Activated T-cell treated with anti-CD3 and anti-CD28 coated beads for 4 hours (primary cell): ENCODE measurements at places on chromosomes 7 and 10.

DNA sequence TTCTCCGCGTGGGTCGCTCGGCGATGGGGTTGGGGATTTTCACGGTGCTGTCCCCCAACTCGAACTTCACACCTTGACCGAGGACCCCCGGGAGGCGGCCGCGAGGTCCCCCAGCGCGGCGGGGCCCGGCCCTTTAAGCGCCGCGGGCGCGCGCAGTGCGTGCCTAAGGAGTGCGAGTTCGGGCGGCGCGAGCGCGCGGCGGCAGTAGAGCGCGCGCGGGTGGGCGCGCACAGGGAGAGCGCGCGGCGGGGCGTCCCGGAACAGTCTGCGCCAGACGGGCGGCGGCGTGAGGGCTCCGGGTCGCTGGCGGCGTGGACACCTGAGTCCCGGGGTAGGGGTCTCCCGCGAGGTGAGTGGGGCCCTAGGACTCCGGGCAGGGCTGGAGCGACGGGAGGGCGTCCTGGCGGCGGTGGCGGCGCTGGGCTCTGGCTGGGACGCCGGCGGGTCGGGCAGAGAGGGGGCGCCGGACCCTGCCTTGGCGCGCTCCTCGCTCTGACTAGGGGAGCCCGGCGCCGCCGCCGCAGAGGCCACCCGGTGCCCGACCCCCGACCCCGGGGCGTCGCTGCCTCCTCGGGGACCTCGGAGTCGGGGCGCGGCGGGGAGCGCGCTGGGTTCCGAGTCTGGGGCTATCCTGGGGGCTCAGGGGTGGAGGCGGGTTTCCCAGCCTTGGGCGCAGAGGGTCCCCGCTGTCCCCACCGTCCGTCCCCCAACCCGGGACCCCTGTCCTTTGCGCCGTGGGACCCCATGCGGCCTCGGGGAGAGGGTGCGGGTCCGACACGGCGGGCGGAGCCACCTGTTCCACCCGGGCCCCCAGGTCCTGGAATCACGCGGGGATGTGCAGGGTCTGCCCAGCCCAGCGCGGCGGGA, at the start of gene PROSER2:
TSS of gene PROSER2 (plus strand) at position 235 of the 867 bp plus-strand sequence. CDS start 28,722 bp downstream, outside the sequence.
- DNase-seq: peak; percentile 20

DNA sequence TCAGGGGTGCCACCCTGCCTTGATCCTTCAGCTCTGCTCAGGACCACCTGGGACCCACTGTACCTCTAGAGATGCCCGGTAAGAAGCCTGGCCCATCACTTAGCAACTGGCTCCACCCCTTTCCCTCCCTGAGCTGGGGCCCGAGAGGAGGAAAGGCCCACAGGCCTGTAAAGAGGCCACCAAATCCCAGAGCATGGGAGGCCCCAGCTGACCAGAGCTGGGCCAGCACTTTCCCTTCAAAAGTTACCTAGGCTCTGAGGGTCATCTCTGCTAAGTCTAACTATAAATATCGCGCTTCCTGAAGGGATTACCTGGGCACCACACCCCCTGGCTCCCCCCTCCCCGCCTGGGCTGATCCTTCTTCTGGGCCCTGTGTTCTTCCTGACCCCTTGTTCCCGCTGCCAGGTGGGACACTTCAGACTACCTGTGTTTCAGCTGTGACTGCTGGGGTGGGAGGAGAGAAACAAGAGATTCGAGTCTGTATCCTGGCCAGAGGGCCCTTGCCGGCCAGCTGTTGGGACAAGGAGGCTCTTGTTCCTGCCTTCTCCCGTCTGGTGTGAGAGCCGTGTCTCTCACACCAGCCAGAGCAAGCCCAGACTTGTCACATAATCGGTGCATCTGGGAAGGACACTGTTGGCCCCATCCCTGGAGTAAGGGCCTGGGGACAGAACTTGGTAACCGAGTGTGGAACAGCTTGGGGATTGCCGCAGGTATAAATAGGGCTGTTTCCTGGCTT, 22.8 kb upstream of the ANKRD2 start:
- no peak for DNase-seq

- DNase-seq: no peak
These were observed 169.3 kb upstream of the AGK start for GRCh38 chr7:141381794-141382427.

DNA sequence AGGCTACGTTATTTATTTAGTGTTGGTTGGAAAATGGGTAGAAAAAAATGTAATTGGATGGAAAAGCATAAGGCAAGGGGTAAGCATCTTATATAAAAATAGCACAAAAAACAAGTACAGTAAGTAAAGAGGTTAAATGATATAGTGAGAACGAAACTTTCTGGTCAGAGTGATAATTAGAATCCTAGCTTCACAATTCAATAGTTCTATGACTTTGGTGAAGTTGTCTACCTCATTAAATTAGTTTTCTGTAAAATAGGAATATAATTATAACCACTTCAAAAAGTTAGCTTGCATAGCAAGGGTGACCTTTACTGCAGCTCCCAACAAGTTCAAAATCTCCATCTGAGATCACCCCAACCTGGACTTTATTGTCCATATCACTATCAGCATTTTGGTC, 30.8 kb upstream of the TAS2R16 start:
- DNase-seq: no peak

DNA sequence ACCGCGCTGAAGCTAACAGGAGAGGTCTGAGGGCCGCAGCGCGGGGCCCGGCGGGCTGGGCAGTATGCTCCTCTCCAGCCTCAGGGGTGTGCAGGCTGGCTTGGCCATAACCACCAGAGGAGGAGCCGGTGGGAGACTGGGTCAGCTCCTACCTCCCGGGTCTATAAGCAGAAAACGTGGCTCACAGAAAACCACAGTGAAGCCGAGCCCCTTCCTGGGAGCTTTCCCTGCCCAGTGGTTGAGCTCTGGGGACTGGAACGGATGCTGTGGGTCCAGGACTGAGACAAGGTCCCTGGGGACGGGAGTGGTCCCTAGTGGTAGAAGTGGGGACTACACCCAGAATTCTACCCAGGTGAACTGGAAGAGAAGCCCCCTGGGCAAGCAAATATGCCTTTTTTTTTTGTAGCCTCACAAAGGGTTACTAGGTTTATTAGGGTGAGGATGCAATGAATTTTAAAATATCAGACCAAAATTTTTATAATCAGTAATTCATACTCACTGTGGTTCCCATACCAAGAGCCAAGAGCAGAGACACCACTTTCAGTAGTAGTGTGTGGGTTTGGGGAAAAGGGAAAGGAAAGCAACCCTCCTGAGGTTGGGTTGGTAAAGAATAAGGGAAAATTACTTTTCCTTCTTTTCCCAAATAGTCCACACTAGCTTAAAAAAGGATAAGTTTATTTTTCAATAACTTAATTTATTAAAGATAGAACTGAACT, 67.9 kb upstream of the PRKCQ start:
- DNase-seq: peak; percentile 71

GRCh38 chr10:109159351-109159750, 764.0 kb downstream of the XPNPEP1 start:
- DNase-seq: no peak

DNA sequence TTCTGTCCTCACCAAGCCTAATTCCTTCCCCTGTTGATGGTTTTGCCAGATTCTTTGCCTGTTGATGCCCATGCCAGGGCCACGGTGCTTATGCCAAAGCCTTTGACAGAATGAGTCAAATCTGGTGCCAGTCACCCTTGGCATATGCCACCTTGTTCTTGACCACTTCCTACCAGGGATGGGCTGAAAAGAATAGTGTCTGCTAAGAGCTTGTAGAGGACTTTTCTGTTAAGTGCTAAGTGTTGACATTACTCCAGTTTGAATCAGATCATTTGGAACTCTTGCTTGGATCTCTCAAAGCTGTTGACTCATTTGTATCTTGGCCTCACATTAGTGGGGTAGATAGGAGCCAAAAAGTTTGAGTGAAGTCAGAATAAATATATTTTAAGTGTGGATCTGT, 661.2 kb downstream of the AUTS2 start:
- DNase-seq: no peak

- DNase-seq: no peak
These were observed 421.4 kb downstream of the GALNT17 start for GRCh38 chr7:71553306-71553705.

- DNase-seq: no peak
These were observed 68.6 kb upstream of the VIPR2 start for GRCh38 chr7:159213253-159213652.

DNA sequence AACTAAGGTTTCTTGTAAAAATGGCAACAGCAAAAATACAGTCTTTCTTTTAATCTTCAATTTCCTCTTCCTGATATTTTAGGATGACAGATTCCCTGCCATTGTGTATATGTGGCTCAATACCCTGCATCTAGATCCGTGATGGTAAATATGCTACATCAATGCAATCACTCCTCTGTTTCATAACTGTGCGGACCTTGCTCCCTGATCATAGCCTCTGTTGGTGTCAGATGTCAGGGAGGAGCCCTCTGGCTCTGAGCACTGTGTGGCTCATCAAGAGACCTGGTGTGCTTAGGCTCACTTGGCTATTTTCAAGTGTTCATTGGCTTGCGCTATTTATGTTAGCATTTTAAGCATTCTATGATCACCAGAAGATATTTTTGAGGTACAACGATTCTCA, 33.0 kb upstream of the AGR3 start:
- DNase-seq: no peak

- no peak for DNase-seq
These were observed 23.2 kb downstream of the UPF2 start for GRCh38 chr10:12019283-12019971.

GRCh38 chr10:100081075-100082001, at the start of gene CPN1:
Gene CPN1 (minus strand): TSS chr10:100081869. CDS start chr10:100081625, 244 bp downstream.
- no peak for DNase-seq

GRCh38 chr7:31805209-31805818, 118.3 kb downstream of the PPP1R17 start:
- no peak for DNase-seq

DNA sequence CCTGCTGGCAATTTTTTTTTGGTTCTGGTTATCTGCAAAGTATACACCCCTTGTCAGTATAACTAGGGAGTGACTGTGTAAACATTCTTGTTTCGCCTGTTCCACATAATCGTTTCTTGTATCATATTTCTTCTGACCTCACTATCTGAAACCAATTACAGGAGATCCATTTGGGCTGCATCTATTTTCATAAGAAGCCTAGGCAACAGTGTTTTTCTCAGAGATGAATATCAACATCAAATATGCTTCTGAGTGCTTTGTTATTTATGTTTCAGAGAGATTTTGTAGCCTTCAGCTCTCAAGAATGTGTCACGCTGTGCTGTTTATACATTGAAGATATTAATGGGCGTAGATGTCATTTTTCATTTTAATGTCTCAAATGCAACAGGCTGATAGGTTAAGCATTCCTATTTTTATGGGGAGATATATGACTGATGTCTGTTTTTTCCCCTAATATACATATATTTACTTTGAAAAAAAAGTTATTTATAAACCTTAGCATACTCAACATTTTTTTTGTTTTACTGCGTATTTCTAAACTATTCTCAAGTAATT, 115.5 kb downstream of the FOXP2 start:
- no peak for DNase-seq
